ENCODE measurements at places on chromosomes 2 and 18. TPM values are rescaled to one million over a fixed set of nuclear protein-coding genes. Genes with fewer than 3 reads are reported as not detected.

- no peak for DNase-seq
Measured at GRCh38 chr2:187264612-187265011, 183.4 kb downstream of the CALCRL start.

CNDP1 gene
- 0.03 TPM for polyA plus RNA-seq

CNRIP1 gene
- 6.6 TPM for polyA plus RNA-seq

CAPN14 gene
- 0.07 TPM for polyA plus RNA-seq

GRCh38 chr18:55166260-55166598 lies 207.0 kb upstream of the CCDC68 start:
- no peak for DNase-seq

IL36RN gene
- polyA plus RNA-seq, result not detected

DNA sequence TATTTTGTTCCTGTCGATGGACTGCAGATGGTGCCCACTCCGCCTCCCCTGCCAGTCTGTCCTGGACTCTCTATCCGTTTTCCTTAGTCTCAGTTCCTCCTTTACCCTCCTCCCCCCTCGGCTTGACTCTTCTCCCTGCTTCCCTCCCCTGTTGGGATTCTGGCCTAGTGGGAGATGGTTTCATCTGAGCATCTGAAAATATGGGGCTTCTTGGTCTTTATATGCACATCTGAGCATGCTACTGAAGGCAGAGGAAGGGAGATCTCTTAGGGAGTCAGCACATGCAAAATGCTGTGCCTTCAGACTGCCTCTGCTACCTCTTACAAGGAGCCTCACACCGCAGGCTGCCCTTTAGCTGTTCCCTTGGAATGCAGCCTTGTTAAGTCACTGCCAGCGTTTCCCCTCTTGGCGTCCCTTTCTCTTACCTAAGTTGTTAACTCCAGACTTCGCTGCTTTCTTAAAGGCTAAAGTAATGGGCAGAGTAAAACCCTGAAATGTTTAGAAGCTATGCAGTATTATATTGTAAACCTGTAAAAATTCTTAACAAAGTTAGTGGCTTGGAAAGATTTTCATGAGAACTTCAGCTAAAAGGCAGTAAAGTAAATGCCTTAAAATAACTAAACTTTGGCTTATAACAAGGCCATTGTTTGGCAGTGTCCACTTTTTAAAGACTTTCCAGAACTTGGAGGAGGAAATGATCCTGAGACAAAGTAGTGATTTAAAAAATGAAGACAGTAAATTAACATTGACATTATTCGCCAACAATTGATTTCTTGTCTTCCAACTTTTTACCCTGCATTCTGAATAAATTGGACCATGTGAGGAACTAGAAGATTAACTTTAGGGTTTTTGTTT lies 49.8 kb downstream of the LDLRAD4 start:
- DNase-seq, result peak; percentile 21

DNA sequence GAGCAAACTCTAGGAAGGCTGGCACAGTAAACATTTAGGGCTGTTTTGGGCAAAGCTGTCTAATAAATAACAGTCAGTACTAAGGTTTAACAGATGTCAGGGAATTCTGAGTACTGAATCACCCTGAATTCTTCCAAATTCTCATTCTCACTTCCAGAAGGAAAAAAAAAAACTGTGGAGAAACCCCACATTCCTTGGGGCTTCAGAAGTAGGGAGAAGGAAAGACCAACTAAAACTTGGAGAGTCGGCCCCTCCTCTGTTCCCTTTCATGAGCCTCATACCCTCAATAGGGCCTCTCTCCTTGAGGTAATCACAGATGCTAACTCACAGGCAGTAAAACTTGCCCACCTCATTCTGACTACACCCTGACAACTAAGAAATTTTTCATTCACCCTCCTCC lies 62.1 kb downstream of the CCDC148 start:
- no peak for DNase-seq

MAL gene
- polyA plus RNA-seq, result 2.3 TPM

ASXL2 gene
- polyA plus RNA-seq, result 1.9 TPM

GRCh38 chr2:140502951-140503630 lies 1627.7 kb downstream of the LRP1B start:
- DNase-seq, result no peak

- no peak for DNase-seq
Measured at GRCh38 chr2:174138161-174138560, 110.2 kb downstream of the OLA1 start.

- DNase-seq, result peak; percentile 83
Measured at GRCh38 chr2:231677632-231678104, 30.7 kb upstream of the PTMA start.

- DNase-seq, result no peak
Measured at GRCh38 chr2:217711188-217711587, 291.6 kb downstream of the TNS1 start.

GRCh38 chr2:194867328-194867727 lies 789.7 kb upstream of the SLC39A10 start:
- DNase-seq, result no peak

DNA sequence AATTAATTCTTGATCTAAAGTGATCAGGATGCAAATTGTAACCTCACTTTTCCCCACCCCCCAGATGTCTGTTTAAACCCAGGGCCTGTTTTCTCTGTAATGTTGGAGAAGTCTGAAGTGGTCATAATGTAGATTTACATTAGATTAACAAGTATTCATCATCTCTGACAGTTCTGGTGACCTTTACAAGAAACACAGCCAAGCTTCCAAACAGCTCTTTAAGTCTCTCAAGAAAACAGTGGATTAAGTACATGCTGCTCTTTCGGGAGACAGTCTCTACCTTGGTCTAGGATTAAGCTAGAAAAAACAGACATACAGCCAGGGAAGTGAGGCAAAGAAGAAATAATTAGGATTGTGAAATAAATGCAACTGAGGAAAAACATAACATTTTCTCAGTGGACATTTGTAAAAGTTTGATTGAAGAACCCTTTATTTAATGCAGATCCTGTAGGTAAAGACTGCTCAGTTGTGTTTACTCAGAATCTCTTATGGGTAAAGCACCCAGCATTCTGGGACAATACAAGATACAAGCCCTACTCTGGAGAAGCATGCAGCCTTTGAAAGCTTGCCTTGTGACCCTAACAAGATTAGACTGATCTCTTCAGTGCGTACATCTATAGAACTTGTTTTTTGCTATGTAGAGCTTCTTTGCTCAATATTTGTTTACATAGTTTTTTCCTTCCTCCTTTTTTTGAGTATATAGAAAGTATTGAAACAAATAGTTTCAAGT lies 203.9 kb downstream of the PHLPP1 start:
- no peak for DNase-seq

DNA sequence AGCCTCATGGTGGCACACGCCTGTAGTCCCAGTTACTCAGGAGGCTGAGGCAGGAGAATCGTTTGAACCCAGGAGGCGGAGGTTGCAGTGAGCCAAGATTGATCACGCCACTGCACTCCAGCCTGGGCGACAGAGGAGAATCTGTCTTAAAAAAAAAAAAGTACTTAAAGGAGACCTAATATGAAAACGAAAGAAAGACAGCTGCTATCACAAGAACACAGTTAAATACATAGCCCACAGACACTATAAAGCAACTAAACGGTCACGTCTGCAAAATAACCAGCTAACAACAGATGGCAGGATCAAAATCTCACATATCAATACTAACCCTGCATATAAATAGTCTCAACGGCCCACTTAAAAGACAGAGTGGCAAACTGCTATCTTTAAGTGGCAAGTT lies 43.9 kb upstream of the TACR1 start:
- DNase-seq, result no peak

DNA sequence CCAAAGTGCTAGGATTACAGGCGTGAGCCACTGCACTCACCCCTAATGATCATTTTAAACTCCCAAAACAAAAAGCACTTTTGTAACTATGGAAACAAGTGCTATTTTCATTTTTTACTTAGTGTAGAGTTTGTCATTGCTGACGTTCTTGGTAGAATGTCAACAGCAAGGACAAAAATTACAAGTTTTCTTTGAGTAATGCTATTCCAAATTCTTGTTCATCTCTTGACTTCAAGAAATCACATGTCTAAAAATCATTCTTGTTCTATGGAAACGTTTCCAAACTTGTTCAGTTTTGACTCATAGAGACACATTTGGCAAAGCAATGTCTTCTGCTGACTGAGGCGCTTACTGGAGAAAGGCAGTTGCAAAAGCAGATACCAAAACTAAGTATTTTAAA lies 82.6 kb downstream of the MBP start:
- DNase-seq, result no peak

MYOM1 gene
- polyA plus RNA-seq, result 112 TPM

DNA sequence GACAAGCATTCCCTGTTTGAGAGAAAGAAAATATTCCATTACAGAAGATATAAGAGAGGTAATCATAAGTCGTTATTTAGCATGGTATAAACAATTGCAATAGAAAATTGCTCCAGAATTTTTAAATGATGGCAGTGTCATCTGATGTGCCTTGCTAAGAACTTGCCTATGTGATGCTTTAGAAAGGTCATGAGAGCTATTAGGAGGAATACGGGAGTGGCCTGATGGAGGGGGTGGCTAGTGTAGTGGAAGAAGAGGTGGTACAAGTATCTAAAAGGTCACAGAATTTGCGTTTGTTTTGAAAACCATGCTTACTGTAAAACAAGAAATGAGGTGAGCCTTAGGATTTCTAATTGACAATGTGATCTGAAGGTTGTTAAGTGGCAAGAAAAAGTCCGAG lies 550.0 kb downstream of the TMX3 start:
- DNase-seq, result no peak
